NCI-H524 (cell line): ENCODE measurements at places on chromosomes 2 and 18.

- DNase-seq: no peak
These were observed 797 bp downstream of the ANO7 start for GRCh38 chr2:241189093-241189855.

- DNase-seq: no peak
These were observed 15.5 kb downstream of the GTF2A1L start for GRCh38 chr2:48633143-48633542.

DNA sequence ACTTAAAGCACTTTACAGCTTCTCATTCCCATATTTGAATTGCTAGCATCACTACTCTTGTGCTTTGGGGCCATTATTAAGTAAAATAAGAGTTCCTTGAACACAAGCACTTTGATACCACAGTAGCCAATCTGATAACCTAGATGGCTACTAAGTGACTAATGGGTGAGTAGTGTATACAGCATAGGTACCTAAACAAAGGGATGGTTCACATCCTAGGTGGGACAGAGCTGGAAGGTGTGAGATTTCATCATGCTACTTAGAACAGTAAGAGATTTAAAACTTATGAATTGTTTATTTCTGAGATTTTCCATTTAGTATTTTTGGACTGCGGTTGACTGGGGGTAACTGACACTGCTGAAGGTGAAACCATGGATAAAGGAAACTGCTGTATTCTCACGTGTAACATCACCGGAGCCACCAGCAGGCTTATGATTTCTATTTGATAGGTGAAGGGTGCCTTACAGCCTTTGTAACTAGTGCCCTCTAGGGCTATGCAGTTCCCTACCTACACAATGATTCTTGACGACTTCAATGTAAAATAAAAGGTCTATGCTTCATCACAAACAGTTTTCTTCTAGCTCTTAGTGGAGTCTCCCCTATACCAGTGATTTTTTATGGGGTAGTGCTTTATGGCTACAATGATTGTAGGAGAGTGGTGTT is 22.1 kb upstream of the CRIM1 start:
- peak; percentile 40 for DNase-seq

- no peak for DNase-seq
These were observed 128.7 kb downstream of the NCKAP5 start for GRCh38 chr2:133439565-133439920.

- peak; percentile 39 for DNase-seq
These were observed 15.9 kb downstream of the SCG2 start for GRCh38 chr2:223586261-223586660.

GRCh38 chr2:3610881-3611505 is 16.1 kb downstream of the COLEC11 start:
- DNase-seq: no peak

- no peak for DNase-seq
These were observed 22.5 kb upstream of the SIGLEC15 start for GRCh38 chr18:45802814-45803492.

DNA sequence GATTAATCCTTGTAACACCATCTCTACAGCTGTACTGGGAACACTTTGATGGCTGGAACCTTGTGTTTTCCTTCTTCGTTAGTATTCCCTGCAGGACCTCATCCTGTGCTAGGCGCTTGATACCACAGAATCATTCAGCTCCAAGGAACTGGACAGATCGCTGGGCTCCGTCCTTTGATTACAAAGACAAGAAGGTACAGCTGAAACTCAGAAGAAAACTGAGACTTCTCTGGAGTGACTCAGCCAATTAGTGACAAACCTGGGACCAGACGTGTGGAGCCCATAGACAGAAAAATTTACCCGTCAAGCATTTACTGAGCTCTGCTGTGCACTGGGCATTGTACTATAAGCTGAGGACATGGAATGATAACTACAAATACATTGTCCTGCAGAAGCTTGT is 67.3 kb downstream of the NCKAP5 start:
- no peak for DNase-seq

GRCh38 chr2:222714361-222715241 is 43.1 kb downstream of the MOGAT1 start:
- DNase-seq: peak; percentile 91
